ENCODE measurements at places on chromosomes 6 and 20. TPM values are rescaled to one million over a fixed set of nuclear protein-coding genes. Genes with fewer than 3 reads are reported as not detected.

The DEFB129 gene
- not detected for total RNA-seq

The PTPRA gene
- 56.3 TPM for total RNA-seq

The BPIFB4 gene
- total RNA-seq, result not detected

The NTSR1 gene
- not detected for total RNA-seq

The ZSCAN23 gene
- total RNA-seq, result 2.5 TPM

The SLC35F1 gene
- total RNA-seq, result not detected

The KIF25 gene
- not detected for total RNA-seq

The PLCB4 gene
- 9.5 TPM for total RNA-seq

The RSPH4A gene
- total RNA-seq, result 0.22 TPM

The BNIP5 gene
- total RNA-seq, result not detected

The TFAP2A gene
- 0.39 TPM for total RNA-seq

The MRPL14 gene
- total RNA-seq, result 56.1 TPM

The LY86 gene
- not detected for total RNA-seq

The EIF2S2 gene
- total RNA-seq, result 113 TPM

The PRDM13 gene
- total RNA-seq, result not detected

The SLC22A1 gene
- 1.1 TPM for total RNA-seq

The SPACA1 gene
- not detected for total RNA-seq

The REM1 gene
- total RNA-seq, result 0.76 TPM

The TMEM151B gene
- total RNA-seq, result under 0.01 TPM

The RAET1L gene
- not detected for total RNA-seq

The IER3 gene
- total RNA-seq, result 17.0 TPM

The ADGB gene
- not detected for total RNA-seq

The STX11 gene
- total RNA-seq, result 0.91 TPM

The PDYN gene
- total RNA-seq, result not detected

The SPTLC3 gene
- 48.1 TPM for total RNA-seq

The ETV7 gene
- 6.7 TPM for total RNA-seq

The CTAGE9 gene
- not detected for total RNA-seq

The BPIFB2 gene
- total RNA-seq, result not detected

The SLC52A3 gene
- total RNA-seq, result not detected

The TBXT gene
- total RNA-seq, result not detected

The RPS21 gene
- total RNA-seq, result 801 TPM

The PGBD1 gene
- total RNA-seq, result 6.4 TPM

The SERPINB1 gene
- 59.2 TPM for total RNA-seq

The AFDN gene
- 49.5 TPM for total RNA-seq

The GGTLC1 gene
- not detected for total RNA-seq

The LST1 gene
- not detected for total RNA-seq

The SLC17A9 gene
- 6.9 TPM for total RNA-seq

The MAK gene
- total RNA-seq, result 0.13 TPM

The TMEM244 gene
- total RNA-seq, result not detected

The RIMS1 gene
- 7.8 TPM for total RNA-seq

The SCUBE3 gene
- 3.4 TPM for total RNA-seq

The RRAGD gene
- 8.5 TPM for total RNA-seq

The EEF1A2 gene
- not detected for total RNA-seq

The PAK5 gene
- not detected for total RNA-seq

The LBP gene
- 2.1 TPM for total RNA-seq

The FOXA2 gene
- not detected for total RNA-seq

The FHL5 gene
- total RNA-seq, result not detected

The TMC2 gene
- not detected for total RNA-seq

The CCN2 gene
- 264 TPM for total RNA-seq

The PTPN1 gene
- total RNA-seq, result 24.3 TPM

The WFDC12 gene
- total RNA-seq, result not detected

The RIN2 gene
- total RNA-seq, result 67.8 TPM

The EMILIN3 gene
- total RNA-seq, result not detected
